ENCODE measurements at places on chromosomes 4 and X.

DNA sequence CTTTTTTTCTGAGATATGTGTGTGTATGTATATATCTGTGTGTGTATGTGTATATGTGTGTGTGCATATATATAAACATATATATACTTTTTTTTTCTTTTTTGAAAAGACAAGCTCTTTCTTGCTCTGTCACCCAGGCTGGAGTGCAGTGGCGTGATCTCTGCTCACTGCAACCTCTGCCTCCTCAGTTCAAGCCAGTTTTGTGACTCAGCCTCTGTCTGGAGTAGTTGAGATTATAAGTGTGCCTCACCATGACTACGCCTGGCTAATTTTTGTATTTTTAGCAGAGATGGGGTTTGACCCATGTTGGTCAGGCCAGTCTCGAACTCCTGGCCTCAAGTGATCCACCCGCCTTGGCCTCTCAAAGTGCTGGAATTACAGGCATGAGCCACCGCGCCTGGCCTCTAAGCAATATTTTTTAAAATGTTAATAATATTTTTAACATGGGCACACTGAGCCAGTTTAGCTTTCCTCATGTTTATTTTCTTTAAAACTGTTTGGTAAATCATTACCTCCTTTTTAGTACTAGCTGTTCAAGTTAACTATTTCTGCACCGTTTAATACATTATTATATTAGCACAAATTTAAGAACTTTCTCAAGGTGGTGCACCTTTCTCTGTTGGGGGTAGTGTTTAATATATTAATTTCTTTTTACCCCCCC is 33.3 kb downstream of the BBS12 start:
- no peak for DNase-seq

DNA sequence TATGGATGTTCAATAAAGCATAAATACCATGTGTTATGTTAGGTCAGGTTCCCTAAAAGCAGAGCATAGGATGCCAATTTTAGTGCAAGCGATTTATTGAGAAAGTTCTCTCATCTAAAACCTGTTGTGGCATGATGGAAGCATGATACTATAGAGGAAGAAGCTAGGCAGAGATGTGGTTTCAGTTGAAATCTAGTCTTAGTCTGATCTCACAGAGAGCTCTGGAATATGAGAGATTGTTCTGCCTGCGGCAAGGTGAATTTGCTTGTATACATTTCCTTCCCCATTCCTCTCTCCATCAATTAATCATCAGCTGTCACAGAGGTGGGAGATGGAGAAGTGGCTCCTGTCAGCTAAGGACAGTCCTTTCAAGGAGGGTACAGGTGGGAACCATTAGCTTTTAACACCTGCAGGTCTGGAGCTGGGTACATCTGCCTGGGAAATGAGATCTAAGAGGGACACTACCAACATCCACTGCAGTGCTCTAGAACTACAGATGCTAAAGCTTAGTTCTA is 252.4 kb downstream of the CFAP299 start:
- DNase-seq, result no peak

DNA sequence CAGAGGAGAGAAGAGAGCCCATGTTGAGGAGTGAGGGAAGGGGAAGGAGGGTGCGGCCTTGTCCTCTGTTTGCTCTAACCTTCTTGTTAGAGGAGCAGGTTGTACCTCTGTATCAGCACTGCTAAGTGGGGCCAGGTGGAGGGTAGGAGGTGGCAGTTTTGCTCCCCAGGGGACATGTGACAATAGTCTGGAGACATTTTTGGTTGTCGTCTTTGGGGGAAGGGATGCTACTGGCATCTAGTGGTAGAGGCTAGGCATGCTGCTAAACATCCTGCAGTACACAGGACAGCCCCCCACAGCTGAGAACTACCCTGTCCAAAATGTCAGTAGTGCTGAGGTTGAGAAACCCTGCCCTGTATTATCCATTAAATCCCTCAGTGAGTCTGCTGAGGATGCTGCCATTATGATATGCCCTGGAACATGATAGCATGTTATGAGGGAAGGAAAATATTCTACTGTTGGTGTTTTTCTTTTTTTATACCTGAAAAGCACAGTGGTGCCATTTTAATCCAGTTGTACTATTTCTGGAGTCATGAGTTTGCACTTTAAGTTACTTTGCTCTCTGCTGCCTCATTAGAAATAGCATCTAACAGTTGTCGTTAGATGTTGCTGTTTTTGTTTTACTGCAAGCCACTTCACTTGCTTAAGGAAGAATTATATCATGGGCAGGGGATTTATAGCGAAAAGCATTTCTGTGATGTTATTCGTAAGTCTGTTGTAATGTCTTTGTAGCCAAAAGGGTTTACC is 90.6 kb downstream of the LRP2BP start:
- no peak for DNase-seq

DNA sequence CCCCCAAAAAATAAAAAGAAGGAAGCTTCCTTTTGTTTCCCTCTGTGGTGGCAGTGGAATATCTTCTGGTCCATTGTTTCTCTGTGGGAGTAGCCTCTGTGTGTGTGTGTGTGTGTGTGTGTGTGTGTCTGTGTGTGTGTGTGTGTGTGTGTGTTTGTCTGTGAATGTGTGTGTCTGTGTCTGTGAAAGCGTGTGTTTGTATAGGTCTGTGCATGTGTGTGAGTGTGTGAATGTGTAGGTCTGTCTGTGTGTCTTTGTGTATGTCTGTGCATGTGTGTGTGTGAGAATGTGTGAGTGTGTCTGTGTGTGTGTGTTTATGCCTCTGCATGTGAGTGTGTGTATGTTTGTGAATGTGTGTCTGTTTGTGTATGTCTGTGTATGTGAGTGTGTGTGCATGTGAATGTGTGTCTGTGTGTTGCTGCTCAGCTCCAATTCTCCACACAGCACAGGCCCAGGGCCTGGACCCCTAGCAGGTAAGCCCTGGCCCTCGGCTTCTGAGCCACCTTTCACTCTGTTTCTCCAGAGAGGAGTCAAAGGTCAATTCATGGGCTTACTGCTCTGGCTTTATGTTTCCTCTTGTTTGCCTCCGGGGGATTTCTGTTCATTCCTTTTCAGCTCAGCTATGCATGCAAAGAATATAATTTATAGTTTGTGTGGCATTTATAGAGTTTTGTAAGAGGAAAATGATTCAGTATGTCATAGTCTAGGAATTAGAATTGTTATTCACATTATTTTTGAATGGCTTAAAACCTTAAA is 89.8 kb downstream of the UCHL1 start:
- no peak for DNase-seq

- DNase-seq, result no peak
Observed at GRCh38 chrX:43481576-43481975, 174.5 kb upstream of the MAOA start.

- no peak for DNase-seq
Observed at GRCh38 chr4:44629280-44629866, 22.1 kb downstream of the YIPF7 start.

DNA sequence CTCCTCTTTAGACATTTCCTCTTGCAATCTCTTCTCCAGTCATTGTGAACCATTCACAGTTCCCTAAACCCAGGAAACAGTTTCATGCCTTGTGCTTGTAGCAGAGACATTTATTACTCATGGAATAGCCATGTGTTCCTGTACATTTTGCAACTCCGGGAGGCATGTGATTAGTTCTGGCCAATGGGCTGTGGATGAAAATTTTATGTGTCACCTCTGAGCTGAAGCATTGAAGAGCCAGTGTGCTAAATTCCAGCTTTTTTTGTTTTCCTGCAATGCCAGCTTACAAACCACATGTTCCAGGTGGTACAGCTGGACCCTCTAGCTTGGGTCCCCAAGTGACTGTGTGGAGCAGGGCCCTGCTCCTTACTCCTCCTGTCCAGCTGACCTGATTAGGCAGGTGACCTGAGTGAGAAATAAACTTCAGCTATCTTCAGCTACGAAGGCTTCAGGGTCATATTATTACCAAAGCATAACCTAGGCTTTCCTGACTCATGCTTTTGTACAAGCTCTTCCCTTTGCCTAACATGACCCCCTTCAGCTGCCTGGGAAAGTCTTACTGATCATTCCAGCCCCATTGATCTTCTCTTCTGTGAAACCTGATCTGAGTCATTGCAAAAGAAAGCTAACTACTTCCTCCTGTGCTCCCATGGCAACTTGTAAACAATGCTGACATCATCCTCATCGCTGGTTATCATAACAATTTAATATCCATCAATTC is 200.4 kb downstream of the PTTG2 start:
- DNase-seq, result no peak

DNA sequence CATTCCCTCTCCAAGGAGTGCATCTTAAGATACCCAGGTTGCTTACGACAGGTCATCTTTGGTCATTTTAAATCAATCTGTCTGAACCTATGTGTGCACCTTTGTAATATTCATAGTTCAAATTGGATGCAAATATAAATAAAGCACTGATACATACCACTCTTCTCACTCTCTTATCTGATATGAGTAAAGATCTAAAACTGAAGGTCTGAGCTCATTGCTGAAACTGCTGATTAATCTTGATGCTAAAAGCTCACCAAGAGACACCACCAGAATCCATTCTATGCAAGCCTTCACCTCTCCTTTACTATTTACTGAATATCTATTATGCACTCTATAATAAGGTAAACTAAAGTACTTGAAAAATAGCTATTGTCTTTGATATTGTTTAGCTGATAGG is 16.6 kb downstream of the HSD17B13 start:
- DNase-seq, result no peak

- DNase-seq, result no peak
Observed at GRCh38 chr4:7402526-7402925, 32.2 kb downstream of the PSAPL1 start.

DNA sequence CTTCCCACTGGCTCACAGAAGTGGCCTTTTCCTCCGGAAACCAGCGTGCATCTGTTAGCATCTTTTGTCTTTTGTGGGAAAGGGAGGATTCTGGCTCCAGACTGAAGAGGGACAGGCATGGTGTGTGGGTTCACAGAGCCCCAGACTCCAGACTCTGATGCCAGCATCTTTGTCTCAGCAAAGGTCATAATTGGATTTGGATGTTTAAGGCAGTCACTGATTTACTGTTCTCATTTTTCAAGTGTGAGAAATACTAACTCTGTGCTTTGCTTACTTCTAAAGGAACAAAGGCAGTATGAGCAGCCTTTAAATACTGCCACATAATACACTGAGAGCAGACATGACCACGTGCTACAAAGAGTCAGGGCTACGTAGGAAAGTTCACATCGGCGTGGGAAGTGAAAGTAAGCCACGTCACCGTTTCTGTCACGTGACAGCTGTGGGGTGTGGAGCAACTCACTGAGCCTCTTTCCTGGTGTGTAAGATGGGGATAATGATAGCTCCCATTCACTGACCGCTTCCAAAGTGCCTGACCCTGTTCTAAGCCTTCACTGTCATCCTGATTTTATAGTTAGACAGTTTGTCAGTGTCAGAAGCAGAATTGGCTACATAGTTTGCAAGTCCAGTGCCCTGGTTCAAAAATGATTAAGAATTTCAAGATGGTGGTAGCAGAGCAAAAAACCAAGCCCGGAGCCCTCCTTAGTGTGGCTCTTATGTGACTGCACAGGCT is 24.8 kb upstream of the TMSB4X start:
- peak; percentile 63 for DNase-seq

- DNase-seq, result no peak
Observed at GRCh38 chr4:102824398-102824797, 3.0 kb downstream of the UBE2D3 start.
